ENCODE measurements at places on chromosomes 5 and 9. TPM values are rescaled to one million over a fixed set of nuclear protein-coding genes. Genes with fewer than 3 reads are reported as not detected.

- DNase-seq, result no peak
Measured at GRCh38 chr5:90809311-90810056, 250.9 kb downstream of the ADGRV1 start.

DNA sequence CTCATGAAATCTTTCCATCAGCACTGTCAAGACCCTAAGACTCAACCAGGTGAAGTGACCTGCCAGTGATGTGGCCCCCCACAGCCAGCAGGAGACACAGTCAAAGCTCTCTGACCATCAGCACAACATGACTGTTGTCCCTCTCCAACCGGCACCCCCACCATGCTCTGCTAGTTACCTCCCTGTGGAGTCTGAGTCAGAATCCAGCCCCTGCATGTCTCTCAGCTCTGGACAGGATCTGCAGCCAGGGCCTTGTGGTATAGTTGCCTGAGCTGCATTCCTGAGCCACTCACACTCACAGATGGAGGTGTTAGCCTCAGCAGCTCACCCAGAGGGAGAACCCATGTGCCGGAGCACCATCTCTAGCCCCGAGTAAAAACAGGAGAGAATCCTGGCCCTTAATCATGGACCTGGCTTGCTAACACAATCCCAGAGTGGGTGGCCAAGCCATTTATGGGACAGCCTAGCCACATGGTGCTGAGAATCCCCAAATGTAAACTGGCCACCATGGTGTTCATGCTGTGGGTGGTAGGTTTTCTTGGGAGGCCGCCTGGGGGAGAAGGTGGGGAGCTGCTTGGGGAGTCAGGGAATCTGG lies 237.8 kb downstream of the PAPPA start:
- no peak for DNase-seq

DNA sequence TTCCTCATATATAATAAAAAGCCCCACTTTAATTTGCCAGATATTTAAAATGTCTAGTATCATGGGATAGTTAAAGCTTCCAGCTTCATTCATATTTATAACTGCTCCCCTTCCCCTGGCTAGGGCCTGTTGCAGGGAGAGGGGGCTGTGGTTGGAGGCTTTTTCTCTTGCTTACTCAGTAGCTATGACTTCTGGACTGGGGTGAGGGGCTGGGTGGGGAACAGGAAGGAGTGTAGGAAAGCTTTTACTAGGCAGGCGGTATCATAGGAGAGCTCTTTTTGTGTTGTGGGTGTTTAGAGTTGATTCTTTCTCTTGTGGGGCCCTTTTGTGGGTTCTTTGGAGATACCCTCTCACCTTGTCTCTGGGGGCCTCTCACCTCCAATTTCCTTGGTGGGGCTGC lies 39.4 kb downstream of the PIP5K1B start:
- no peak for DNase-seq

DNA sequence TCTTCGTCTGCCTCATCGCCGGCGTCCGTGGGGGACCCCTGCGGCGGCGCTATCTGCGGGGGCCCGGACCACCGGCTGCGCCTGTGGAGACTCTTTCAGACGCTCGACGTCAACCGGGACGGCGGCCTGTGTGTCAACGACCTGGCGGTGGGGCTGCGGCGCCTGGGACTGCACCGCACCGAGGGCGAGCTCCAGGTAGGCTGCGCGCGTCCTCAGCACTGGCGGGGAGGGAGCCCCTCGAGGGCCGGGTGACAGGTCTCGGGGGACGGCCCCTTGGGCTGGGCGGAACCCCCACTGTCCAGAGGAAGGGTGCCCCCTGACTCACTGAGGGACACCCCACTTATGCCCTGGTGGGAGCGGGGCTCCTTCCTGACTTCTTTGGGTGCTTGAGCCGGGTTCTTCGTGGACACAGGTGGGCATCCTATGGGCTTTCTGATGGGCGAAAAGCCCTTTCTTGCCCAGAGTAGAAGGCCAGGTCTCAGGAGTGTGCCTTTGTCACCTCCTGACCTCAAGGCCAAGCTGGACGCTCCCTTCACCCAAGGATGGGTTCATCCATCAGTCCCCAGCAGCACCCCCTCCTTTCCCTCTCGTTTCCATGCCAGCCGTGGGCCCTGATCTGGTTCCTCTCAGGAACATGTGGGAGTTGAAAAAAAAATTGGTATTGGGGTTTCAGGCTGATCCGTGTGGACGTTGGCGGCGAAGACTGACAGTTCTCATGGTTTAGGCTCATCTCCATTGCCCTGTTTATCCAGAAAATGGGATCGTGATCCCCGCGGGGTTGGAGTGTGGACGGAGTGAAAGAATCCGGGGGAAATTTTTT lies 564 bp downstream of the SLC25A25 start:
- DNase-seq, result no peak

DNA sequence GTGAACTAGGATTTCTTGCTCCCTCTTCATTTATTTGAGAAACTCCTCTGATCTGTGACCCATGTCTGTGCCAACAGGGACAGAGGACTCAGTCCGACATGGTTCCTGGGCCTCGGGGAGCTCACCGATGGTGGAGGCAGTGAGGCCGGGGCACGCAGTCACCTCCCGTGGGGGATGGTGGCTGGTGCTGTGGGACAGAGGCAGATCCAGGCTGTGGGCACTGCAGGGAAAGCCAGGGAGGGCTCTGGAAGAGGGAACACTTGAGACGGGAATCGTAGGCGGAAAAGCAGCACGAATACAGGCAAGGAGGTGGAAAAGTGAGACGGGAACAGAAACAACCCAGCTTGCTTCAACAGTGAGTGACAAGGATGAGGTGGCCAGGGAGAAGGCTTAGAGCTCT lies 127.8 kb downstream of the GABBR2 start:
- no peak for DNase-seq

GRCh38 chr9:136309101-136309801 lies 5.4 kb upstream of the CCDC187 start:
- DNase-seq, result no peak

- DNase-seq, result no peak
Measured at GRCh38 chr5:77463905-77464304, 28.2 kb downstream of the WDR41 start.

GRCh38 chr5:99061299-99061698 lies 132.5 kb upstream of the CHD1 start:
- no peak for DNase-seq

DNA sequence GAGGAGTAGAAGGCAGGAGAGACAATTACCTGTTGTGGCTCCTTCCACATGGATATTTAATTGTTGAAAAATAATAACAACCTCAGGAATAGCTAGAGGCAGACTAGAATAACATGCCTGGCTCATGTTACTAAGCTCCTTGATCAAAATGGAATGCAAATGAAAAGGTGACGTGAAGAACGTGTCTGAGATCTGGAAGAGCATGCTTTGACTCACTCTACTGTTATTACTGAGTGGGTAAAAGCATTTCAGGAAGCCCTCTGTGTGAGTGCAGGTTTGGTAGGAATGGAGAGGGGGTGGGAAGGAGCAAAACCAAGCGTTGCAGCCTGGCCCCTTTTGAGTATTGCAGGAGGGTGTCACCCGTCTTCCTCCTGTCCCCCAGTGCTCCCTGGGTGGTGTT lies 84.8 kb downstream of the EQTN start:
- no peak for DNase-seq

- DNase-seq, result no peak
Measured at GRCh38 chr9:18745710-18746109, 271.8 kb downstream of the ADAMTSL1 start.

DNA sequence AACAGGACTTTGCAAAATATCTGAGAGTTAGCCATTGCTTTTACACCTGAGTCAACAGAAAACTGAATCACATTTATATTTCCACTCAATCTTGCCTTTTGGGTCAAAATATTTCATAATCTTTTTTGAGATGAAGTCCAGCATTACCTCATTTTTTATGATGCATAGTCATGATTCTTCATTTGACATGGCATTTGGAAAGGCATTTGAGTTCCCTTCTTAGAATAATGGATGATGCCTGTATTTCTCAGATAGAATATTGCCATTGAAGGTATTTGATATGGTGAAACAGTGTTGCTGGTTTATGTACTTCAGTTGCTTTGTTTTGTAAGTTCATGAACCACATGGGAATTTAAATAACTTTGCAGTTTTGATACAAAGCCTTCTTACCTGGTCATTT lies 180.4 kb downstream of the PRR16 start:
- no peak for DNase-seq

- no peak for DNase-seq
Measured at GRCh38 chr5:169647566-169647965, 10.5 kb downstream of the DOCK2 start.

DNA sequence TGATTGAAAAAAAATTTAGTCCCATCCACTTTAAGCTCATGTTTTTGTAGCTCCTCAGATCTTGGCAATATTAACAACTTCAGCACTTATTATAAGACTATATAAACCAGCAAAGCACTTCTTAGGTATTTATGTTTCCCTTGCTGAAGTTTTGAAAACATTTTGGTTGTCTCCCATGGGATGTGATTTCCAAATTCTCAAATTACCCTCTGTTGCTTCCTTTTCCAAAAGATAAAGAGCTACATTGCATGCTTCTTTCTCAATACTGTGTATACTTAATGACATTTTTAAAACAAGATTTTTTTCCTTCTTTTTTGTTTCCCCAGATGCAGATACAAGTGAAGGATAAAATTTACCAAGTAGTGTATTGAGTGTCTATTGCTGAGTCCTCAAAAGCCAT lies 567.1 kb downstream of the CSNK1G3 start:
- no peak for DNase-seq

DNA sequence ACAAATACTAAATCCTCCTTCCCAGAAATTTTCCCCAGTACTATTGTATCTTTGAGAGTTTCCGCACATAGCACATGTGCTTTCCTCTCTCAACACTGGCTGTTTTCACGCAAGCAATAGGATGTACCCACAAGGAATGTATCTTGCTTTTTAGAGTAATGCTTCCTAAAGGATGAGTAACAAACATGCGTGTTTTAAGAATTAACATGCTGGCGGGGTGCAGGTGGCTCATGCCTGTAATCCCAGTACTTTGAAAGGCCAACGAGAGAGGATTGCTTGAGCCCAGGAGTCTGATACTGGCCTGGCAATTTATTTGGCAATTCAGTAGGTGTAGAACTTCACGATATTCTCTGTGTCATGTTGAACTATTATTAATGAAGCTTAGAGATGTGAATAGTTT lies 4.6 kb downstream of the RUFY1 start:
- DNase-seq, result no peak

DNA sequence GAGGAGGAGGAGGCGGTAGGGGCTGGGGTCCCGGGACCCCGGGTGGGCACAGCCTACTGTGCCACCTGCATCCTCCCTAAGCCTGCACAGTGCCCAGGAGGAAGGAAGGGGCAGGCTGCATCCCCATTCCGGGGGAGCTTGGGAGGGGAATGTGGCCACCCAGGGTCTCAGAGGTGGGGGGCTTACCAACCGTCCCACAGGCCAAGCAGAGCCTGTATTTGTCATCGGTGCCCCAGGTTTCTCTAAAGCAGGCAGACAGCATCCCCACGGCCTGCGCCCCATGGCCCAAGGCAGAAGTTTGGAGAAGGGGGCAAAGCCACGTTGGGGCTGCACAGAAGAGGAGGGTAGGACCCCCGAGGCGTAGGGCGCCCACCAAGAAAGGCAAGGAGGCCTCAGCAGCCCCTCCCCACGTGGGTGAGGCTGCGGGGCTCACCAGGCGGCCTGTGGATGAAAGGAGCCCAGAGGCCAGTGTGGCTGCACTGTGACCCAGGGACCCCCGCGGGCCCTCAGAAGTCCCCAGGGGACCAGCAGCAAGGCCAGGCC lies 507 bp upstream of the GPSM1 start:
- DNase-seq, result no peak

DNA sequence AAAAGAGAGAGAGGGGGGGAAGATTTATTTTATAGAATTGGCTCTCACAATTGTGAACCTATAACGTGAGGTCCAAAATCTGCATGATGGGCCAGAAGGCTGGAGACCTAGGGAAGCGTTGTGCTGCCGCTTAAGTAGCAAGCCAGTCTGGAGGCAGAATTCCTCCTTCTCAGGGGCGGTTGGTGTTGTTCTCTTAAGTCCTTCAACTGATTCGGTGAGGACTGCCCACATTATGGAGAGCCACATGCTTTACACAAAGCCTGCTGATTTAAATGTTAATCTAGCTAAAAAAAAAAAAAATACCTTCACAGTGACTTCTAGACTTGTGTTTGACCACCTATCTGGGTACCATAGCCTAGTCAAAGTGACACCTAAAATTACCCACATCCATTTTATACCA lies 64.2 kb upstream of the CKS2 start:
- no peak for DNase-seq

- DNase-seq, result no peak
Measured at GRCh38 chr5:172748341-172748843, 22.6 kb downstream of the DUSP1 start.

The STKLD1 gene
- total RNA-seq, result 0.53 TPM

The PCDHGA3 gene
- total RNA-seq, result not detected

The RELL2 gene
- 5.7 TPM for total RNA-seq

The CER1 gene
- total RNA-seq, result not detected

The RXFP3 gene
- total RNA-seq, result not detected

The EIF4E1B gene
- not detected for total RNA-seq

The PTGR1 gene
- total RNA-seq, result not detected

The SPATA31A3 gene
- total RNA-seq, result not detected

The TAF1L gene
- total RNA-seq, result not detected

The NMUR2 gene
- not detected for total RNA-seq

The CHSY3 gene
- total RNA-seq, result 2.3 TPM

All from natural killer cell (primary cell).